Glomerular endothelial cell (primary cell): ENCODE measurements at places on chromosomes 11 and 22.

- DNase-seq: no peak
Observed at GRCh38 chr11:17877886-17878285, 135.0 kb downstream of the SERGEF start.

- no peak for DNase-seq
Observed at GRCh38 chr11:20021212-20021611, 139.1 kb downstream of the DBX1 start.

DNA sequence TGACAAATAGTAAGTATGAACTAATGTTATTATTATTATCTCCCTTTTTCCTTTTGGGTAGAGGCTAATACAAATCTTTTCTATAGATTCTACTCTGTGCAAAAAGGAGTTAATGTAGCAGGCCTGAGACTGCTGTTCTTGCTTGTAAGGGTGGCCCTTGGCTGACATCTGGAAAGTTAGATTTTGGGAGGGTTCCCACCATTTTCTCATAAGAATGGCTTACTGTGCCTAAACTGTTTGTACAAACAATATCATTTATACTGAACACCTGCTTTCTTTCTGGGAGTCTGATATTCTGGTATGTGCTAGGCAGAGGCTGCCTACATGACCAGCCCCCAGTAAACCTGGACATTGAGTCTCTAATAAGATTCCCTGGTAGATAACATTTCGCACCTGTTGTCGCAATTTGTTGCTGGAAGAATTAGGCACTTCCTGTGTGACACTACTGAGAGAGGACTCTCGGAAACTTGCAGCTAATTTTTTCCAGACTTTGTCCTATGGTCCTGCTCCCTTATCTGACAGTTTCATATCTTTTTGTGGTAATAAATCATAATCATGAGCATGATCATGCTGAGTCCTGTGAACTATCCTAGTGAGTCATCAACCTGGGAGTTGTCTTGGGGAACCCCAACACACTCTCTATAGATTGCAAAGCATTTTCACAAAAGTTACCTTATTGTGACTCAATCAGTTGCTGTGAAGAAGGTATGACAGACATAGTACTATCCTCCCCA lies 257.7 kb upstream of the CCDC90B start:
- DNase-seq: no peak

DNA sequence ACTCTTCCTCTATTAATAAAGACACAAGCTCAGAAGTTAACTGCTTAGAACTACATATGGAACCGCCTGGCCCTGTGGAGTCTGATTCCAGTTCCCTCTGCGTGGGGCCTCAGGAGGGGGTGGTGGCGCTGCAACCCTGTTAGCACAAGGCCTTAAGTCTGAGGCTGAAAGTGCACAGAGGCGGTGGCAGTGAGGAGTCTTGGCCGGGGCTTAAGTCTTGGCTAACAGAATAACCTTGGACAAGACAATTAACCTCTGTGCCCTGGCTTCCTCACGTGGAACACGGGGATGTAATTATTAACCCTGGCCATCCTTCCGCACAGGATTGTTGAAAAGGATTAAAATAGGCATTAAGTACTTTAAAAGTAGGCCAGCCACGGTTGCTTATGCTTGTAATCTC lies 191.5 kb downstream of the CEP164 start:
- DNase-seq: no peak
